ENCODE measurements at places on chromosomes 11 and 22.

DNA sequence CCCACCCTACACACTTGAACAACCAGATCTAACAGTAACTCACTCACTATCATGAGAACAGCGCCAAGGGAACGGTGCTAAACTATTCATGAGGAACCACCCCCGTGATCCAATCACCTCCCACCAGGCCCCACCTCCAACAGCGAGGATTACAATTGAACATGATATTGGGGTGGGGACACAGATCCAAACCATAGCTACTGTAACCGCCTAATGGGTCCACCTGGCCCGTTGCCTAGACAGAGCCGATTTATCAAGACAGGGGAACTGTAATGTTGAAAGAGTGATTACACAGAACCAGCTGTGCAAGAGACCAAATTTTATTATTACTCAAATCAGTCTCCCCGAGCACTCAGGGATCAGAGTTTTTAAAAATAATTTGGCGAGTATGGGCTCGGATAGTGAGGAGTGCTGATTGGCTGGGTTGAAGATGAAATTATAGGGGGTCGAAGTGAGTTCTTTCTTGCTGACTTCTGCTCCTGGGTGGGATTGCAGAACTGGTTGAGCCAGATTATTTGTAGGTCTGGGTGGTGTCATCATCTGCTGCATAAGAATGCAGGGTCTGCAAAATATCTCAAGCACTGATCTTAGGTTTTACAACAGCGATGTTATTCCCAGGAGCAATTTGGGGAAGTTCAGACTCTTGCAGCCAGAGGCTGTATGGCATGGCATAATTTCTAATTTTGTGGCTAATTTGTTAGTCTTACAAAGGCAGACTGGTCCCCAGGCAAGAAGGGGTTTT is 17.9 kb upstream of the ZC3H12C start:
- DNase-seq: no peak

- DNase-seq: peak; percentile 84
These were observed 94.1 kb downstream of the SWAP70 start for GRCh38 chr11:9757809-9758636.

GRCh38 chr11:86639137-86639536 is 33.3 kb downstream of the ME3 start:
- peak; percentile 32 for DNase-seq

DNA sequence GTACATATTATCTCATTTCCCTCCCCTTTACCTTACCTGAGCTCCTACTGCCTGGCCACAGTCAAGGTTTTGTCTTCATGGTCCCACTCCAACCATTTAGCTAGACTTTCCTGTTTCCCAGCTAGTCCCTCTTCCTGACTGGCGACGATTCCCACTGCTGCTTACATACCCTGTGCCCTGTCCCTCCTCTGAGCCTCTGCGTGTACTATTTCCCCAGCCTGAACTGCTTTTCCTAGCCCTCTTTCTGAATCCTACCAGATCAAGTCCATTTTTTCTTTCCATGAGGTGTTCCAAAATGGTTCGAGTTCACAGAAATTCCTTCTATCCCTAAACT is 23.4 kb downstream of the MRPL16 start:
- DNase-seq: no peak

DNA sequence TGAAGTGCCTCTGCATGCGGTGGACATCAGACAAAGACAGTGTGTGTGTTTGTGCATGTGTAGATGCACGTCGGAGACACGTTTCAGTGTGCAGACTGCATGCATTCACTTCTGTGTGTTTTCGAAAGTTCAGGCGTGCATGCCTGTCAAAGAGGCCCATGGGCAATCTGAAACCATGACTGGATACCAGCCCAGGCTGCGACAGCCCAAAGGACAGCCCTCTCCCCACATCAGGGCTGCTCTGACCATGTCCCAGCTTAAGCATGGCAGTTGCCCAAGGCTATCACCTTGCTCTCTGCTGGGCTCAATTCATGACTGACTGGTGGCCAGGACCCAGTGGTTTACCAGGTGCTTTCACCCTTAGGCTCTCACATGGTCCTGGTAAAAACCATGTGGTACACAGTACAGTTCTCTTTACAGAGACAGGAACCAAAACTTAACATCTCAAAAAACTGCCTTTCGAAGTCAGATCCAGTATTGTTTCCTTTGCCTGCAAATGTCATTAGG is 423.7 kb upstream of the CADM1 start:
- DNase-seq: no peak

GRCh38 chr11:78748918-78749690 is 174.4 kb upstream of the NARS2 start:
- no peak for DNase-seq

DNA sequence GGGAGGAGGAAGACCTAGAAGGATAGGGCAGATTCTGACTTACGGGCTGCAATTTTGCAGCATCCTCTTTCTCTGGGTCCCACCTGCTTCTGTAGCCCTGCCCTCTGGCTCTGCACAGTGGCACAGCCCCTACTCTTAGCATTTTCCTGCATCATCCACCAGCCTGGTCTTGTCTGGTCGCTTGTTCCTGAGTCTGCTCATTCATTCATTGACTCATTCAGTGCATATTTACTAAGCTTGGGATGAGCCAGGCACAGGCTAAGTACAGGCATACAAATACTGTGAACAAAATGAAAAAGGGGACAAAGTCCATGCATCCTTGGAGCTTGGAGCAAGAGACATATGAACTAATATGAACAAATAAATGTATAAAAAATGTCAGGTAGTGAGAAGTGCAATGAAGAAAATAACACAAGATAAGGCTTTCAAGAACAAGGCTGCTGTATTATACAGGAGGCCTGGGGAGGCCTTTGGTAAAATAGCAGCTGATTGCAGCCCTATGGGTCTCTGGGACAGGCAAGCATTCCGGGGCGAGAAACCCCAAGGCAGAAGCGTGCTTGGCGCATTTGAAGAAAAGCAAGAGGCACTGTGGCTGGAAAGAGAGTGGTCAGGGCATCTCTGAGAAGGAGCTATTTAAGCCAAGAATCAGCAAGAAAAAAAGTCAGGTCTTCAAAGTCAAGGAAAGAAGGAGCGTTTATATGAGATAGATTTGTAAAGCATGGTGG is 108.0 kb upstream of the ALX4 start:
- DNase-seq: no peak

DNA sequence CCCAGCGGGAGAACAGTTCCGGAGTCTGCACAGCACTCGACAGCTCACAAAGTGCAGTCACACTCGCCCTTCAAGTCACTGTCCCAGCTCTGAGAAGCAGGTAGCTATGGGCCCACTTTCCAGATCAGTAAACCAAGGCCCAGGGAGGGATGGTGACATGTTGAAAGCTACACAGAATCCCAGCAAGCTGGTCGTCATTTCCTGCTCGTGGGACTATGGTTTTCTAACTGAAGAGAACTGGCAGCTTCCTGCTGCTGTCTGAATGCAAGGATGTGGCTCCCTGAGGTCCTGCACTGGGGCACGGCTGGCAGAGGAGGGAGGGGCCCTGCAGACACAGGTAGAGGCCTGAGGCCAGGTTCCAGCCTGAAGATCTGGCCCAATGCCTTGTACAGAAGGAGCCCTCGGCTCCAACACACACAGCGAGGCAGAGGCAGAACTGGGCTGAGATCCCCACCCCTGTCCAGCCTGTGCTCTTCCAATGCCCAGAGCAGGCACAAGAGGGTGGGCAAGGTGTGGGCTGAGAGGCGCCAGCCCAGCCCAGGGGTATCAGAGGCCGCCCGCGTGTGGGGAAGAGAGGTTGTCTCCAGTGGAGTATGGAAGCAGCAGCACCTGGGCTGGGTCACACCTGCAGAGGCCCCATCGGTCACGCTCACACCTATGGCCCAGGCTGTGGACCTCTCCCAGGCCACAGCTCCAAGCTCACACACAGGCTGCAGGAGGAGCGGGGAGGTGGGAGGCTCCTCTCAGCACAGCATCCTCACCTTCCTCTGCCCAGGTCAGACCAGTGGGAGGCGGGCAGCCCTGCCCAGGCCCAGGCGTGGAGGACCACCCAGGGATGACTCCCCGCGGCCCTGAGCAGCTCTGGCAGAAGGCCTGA is 119.2 kb downstream of the PHF21B start:
- DNase-seq: no peak

DNA sequence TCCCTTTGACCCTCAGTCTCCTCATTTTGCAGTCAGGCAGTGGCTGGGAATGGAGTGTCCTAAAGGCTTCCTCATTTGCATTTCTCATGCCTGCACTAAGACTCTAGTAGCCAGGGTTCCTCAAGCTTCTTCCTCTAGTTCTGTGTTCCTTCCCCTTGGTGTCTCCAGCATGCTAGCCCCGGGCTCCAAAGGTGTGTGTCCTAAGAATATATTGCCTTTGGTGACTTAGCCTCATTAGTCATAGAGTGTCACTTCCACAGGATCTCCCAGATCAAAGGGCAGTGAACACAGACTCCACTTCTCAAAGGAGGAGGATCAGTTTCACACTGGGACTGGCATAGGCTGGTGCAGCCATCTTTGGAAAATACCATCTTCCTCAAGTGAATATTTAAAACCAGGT is 21.4 kb upstream of the ACER3 start:
- DNase-seq: no peak

DNA sequence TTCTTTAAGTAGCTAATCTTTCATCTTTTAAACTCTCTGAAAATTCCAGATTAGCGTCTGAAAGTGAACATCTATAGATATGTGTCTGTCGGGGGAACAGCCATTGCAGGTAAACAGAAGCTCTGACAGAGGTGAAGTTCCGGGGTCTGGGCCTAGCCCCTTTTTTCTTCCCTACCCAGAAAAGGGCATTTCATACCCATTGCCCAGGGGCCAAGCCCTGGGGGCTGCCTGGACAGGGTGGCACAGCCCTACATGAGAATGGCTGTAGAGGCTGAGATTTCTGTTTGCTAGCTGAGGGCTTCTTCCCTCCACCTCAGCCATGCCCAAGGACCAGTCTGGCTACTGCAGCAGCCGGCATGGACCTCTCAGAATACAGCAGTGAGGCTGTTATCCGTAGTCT is 327.0 kb upstream of the PLET1 start:
- DNase-seq: no peak

- no peak for DNase-seq
These were observed 132.8 kb upstream of the NCAM1 start for GRCh38 chr11:112828421-112828820.

- no peak for DNase-seq
These were observed 4.4 kb downstream of the HPS4 start for GRCh38 chr22:26479043-26479791.

DNA sequence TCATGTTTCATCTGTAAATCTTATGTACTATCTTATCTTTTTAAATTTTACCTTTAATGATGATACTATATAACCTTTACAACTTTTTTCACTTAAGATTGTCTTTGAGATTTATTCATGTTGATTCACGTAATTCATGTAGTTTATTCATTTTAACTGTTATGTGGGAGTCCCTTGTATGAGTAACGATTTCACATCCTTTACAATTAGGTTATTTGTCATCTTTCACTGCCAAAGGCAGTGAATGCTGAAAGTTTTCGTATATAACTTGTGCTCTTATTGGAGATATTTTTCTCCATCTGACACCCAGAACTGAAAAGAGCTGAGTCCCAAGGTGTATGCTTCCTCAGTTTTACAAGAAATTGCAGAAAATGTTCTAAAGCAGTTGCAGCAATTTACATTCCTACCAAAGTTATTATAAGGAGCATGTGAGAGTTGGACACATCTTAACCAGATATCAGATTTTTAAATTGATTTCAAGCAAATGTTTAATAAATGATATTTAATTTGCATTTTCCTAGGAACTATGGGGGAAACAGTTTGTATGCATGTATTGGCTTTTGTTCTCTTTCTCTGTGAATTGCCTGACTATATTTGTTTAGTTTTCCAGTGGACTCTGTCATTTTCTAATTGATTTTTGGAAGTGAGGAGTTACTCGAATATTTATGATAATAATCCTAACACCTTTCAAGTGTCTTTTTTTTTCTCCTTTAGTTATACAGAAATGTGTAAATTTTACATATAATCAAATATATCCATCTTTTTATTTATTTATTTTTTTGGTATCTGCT is 6.4 kb downstream of the ARL14EP start:
- no peak for DNase-seq

GRCh38 chr11:13019313-13019712 is 10.2 kb downstream of the RASSF10 start:
- no peak for DNase-seq

- DNase-seq: no peak
These were observed 2.8 kb upstream of the SELENOO start for GRCh38 chr22:50197856-50198623.

- no peak for DNase-seq
These were observed 54.0 kb downstream of the ZNRF3 start for GRCh38 chr22:28937206-28938025.

Data from Daoy (cell line).